ENCODE measurements at places on chromosomes 3 and 15.

DNA sequence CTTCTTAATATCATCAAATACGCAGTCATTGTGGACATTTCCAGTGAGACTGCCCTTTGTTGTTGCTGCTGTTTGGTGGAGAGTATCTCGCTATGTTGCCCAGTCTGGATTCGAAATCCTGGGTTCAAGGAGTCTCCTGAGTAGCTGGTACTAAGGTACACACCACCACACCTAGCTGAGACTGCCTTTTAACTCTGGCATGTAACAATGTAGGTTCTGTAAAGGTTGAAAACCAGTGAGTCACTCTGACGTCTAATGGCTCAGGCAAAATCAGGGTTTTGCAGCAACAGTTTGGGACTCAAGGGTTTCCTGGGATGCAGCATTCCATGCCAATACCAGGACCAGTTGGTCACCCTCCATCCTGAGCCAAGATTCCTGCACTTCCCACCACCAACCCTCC lies 52.2 kb downstream of the AQP9 start:
- no peaks in the 10 kb centered on the region for H3K4me1 ChIP-seq
- DNase-seq: no peak
- no peak overlapping the region for H3K27ac ChIP-seq

GRCh38 chr3:189138901-189139610 lies 32.7 kb upstream of the TPRG1 start:
- no peak overlapping the region for H3K27ac ChIP-seq
- no peaks in the 10 kb centered on the region for H3K4me1 ChIP-seq
- DNase-seq: no peak
- no peaks in the 10 kb centered on the region for H3K36me3 ChIP-seq
- H3K4me3 ChIP-seq: no peak overlapping the region

GRCh38 chr3:113551820-113552219 lies 19.5 kb downstream of the SIDT1 start:
- no peaks in the 10 kb centered on the region for H3K4me1 ChIP-seq
- H3K4me3 ChIP-seq: no peak overlapping the region
- no peaks in the 10 kb centered on the region for H3K36me3 ChIP-seq
- H3K27ac ChIP-seq: peak overlapping the region; percentile 10
- no peaks in the 10 kb centered on the region for H3K27me3 ChIP-seq
- DNase-seq: peak; percentile 19

- H3K27ac ChIP-seq: no peak overlapping the region
- no peak overlapping the region for H3K4me3 ChIP-seq
- DNase-seq: no peak
- H3K27me3 ChIP-seq: no peaks in the 10 kb centered on the region
- no peaks in the 10 kb centered on the region for H3K36me3 ChIP-seq
- H3K4me1 ChIP-seq: no peaks in the 10 kb centered on the region
These were observed 128.8 kb upstream of the IL12A start for GRCh38 chr3:159859836-159860235.

All from prostate gland (tissue), 2 donors.